ENCODE measurements at places on chromosomes 1 and 21.
A peak's percentile ranks its signal among the peaks of the same experiment; 100 is the strongest.

DNA sequence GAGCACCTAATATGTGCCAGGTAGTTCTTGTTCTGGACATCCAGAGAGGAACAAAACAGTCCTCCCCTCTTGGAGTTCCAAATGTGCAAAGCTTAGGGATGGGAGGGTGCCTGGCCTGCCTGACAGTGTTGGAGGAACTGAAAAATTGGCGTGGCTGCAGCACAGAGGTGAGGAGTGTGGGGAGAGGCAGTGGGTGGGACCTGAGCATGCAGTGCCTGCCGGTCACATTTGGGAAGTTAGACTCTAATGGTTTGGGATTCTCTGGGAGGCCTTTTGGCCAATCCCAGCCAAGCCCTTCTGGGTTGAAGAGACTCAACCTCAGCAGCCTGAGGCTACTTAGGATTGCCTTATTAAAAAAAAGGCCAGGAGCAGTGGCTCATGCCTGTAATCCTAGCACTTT, 2.3 kb upstream of the TCEA3 start:
- no peak for DNase-seq

- DNase-seq, result peak; percentile 56
Measured at GRCh38 chr1:42913426-42914091, 45.1 kb downstream of the SLC2A1 start.

- DNase-seq, result no peak
Measured at GRCh38 chr1:198545156-198545555, 4.7 kb upstream of the ATP6V1G3 start.

DNA sequence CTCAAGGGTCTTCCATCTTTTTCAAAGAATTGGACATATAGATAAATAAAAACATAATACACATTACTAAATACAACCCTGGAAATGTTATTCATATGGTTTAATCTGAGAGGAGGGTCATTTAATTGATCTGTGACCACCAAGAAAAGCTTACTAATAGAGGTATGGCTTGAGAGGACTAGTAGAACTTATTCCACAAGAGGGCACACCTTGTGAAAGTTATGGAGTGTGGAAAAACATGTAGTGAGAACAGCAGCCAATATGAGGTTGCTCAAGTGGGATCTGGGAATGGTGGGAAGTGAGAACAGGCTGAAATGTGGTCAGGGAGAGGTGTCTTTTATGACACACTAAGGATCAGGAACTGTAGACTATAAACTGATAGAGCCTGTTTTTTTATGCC, 973.5 kb upstream of the B3GALT2 start:
- no peak for DNase-seq

- no peak for DNase-seq
Measured at GRCh38 chr1:162292422-162292849, 84.2 kb downstream of the SPATA46 start.

- no peak for DNase-seq
Measured at GRCh38 chr1:170583186-170583585, 51.2 kb downstream of the GORAB start.

GRCh38 chr1:48120621-48121020, 101.9 kb upstream of the SLC5A9 start:
- DNase-seq, result no peak

- no peak for DNase-seq
Measured at GRCh38 chr1:54728027-54728426, 12.4 kb downstream of the TTC4 start.

Measured in CMK (cell line).